ENCODE measurements at places on chromosomes 5 and 9. TPM values are rescaled to one million over a fixed set of nuclear protein-coding genes. Genes with fewer than 3 reads are reported as not detected.

FGFR4 gene
- total RNA-seq: 12.0 TPM

ZNF658 gene
- 2.7 TPM for total RNA-seq

DNA sequence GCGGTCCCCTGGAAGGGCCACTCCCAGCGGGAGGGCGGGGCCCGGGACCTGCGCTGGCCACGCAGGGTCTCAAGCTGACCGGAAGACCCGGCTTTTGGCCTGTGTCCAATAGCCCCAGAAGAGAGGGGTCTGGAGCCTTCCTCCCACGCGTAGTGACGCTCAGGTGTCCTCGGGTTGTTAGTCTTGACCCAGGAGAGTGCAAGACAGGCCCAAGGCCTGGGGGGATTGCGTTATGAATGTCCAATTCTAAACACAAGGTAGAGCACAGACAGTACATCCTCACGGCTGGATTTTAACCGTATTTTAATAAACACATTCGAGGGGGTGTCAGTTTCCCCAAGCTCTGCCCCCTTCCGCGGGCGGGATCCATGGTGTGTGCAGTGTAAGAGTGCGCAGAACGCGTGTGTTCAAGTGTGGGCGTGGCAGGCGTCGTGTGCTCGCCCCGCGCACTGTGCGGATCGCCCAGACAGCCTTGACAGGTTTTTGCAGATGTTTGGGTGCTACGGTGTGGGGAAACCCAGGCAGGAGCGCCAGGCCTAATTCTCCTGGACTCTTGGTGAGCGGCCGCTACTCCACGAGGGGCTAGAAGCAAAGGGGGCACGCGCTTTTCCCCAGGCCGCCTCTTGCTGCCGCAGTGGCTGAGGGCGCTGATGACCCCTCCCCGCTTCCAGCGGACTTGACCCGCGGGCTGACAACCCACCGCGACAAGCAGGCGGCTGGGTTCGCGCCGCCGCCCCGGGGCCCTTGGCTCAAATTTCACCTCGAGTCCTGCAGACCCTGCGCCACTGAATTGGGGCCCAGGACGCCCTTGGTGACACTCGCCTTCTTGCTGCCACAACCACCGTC is 6.1 kb upstream of the DMRT3 start:
- no peak overlapping the region for H3K27ac ChIP-seq
- no peak for DNase-seq
- H3K36me3 ChIP-seq: no peaks in the 10 kb centered on the region
- H3K4me1 ChIP-seq: peaks cover 37% of the 10 kb centered on the region
- peaks cover 48% of the 10 kb centered on the region for H3K27me3 ChIP-seq
- H3K4me3 ChIP-seq: no peak overlapping the region

DNA sequence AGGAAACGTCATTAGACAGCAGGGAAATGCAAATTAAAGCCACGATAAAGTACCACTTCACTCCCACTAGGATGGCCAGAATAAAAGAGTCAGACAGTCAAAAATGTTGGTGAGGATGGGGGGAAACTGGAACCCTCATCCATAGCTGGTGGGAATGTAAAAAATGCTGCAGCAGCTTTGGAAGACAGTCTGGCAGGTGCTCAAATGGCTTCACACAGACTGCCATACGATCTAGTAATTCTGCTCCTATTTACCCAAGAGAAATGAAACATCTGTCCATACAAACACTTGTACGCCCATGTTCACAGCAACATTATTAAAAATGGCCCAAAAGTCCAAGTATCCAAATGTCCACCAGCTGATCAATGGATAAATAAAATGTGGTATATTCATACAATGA is 158.9 kb upstream of the PHYKPL start:
- H3K27ac ChIP-seq: no peak overlapping the region
- no peak overlapping the region for H3K4me3 ChIP-seq
- no peaks in the 10 kb centered on the region for H3K27me3 ChIP-seq
- H3K4me1 ChIP-seq: no peaks in the 10 kb centered on the region
- DNase-seq: no peak

GRCh38 chr5:76479973-76480667 is 77.0 kb downstream of the IQGAP2 start:
- no peaks in the 10 kb centered on the region for H3K27me3 ChIP-seq
- no peak overlapping the region for H3K27ac ChIP-seq
- DNase-seq: no peak
- H3K4me1 ChIP-seq: no peaks in the 10 kb centered on the region

- peak overlapping the region; percentile 22 for H3K4me3 ChIP-seq
- no peaks in the 10 kb centered on the region for H3K27me3 ChIP-seq
- H3K4me1 ChIP-seq: peaks cover 13% of the 10 kb centered on the region
- H3K36me3 ChIP-seq: no peaks in the 10 kb centered on the region
- no peak overlapping the region for H3K27ac ChIP-seq
Observed at GRCh38 chr9:136645903-136646754, 16.6 kb upstream of the EGFL7 start.

GRCh38 chr5:66872736-66873331 is 276.6 kb downstream of the MAST4 start:
- DNase-seq: no peak
- H3K27ac ChIP-seq: no peak overlapping the region
- H3K27me3 ChIP-seq: no peaks in the 10 kb centered on the region
- H3K4me1 ChIP-seq: no peaks in the 10 kb centered on the region
- no peaks in the 10 kb centered on the region for H3K36me3 ChIP-seq
- H3K4me3 ChIP-seq: no peak overlapping the region

DNA sequence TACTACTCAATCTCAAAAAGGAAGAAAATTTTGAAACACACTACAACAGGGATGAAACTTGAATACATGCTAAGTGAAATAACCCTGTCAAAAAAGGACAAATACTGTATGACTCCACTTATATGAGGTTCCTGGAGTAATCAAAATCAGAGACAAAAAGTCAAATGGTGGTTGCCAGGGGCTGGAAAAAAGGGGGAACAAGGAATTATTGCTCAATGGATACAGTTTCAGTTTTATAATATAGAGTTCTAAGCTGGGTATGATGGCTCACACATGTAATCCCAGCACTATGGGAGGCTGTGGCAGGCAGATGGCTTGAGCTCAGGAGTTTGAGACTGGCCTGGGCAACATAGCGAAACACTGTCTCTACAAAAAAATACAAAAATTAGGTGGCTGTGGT is 29.0 kb downstream of the ETF1 start:
- no peak overlapping the region for H3K27ac ChIP-seq
- H3K4me3 ChIP-seq: no peak overlapping the region
- H3K36me3 ChIP-seq: peaks cover 81% of the 10 kb centered on the region
- H3K27me3 ChIP-seq: no peaks in the 10 kb centered on the region
- no peak for DNase-seq
